CD4-positive, alpha-beta T cell (primary cell): ENCODE measurements at places on chromosomes 4 and X.

DNA sequence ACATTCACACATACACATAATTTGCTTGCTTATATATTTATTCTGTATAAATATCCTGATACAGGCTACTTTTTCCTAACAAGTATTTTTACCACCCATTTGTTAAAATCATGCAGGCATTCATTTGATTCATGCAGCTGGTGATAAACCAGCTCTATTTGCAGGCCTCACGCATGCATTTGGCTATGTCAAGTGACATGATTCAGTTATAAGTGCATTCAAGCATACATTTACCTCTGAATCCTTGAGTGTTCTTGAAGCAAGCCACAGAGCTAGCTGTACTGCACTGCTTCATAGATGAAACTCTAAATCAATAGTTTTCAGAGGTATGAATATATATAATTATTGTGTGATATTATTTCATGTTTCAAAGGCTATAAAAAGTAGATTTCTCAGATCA lies 544.0 kb upstream of the AGA start:
- no peak for DNase-seq

GRCh38 chr4:79232540-79232939 lies 93.3 kb downstream of the NAA11 start:
- no peak for DNase-seq

GRCh38 chrX:479273-479981 lies 92.7 kb upstream of the PPP2R3B start:
- DNase-seq: no peak

DNA sequence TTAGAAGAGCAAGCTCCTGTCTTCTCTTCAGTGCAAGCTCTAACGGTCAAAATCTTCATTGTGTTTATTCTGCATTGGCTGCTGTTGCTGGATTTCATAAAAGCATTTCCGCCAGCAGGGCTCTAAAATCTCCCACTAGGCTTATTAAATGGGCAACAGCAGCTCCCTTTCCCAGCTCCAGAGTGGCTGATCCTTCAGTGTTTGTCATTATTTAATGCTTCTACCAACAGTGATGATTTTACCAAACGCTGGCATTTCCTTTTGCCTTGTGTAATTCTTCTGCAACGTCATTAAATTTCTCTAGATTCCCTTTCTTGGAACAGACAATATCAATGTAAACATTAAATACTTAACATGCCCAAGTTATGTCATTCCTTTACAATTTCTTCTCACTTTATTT lies 20.1 kb downstream of the SLC7A11 start:
- DNase-seq: no peak

DNA sequence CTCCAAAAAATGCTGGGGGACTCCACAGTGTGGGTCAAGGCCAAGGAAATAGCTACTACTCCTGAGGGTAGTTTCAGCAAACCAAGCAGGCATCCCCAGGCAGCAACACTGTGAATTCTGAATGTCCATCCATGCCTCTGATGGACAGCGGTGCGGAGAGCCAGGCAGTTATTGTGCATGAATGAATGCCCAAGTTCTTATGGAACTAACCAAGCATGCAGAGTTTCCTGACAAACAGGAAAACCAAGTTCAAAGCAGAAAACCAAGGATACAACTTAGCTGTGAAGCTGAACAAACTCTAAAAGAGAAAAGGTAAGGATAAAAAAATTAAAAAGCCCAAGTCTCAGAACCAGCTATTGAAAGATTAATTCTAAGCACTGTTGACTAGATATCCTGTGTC lies 642.6 kb upstream of the HS3ST1 start:
- DNase-seq: no peak

DNA sequence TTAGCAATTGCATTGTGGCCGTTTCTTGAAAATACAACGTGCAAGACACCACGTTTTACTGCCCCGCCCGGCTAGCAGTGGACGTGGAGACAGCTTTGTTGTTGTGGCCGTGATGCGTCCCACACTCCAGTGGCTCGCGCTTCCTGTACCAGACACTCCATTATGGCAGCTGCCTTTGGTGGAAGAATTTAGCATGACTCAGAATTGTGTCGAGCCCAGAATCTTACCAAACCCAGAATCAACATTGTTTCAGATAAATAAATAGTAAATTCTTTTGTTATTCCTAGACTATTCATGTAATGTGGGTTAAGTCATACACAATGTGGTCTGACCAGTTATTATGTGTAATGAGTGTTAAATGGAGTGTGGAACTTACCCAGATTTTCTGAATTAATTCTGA lies 25.3 kb upstream of the S100P start:
- no peak for DNase-seq

- DNase-seq: no peak
Observed at GRCh38 chr4:25844961-25845712, 17.7 kb downstream of the SEL1L3 start.

DNA sequence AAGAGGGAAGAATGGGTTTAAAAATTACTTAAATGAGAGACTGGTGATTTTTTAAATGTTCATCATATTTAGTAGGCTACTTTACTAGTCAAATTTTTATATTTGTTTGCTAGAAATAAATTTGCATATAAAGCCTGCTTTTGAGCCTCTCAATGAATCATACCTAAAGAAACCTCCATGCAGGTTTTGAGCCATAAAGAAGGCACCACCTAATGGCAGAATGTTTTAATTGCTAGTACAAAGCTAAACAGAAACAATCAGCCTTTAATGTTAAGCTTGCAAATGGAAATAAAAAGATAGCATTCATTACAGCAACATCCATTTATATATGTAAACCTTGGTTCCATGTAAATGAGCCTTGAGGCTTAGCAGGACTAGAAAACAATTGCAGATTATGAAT lies 989.7 kb downstream of the CCSER1 start:
- DNase-seq: no peak

DNA sequence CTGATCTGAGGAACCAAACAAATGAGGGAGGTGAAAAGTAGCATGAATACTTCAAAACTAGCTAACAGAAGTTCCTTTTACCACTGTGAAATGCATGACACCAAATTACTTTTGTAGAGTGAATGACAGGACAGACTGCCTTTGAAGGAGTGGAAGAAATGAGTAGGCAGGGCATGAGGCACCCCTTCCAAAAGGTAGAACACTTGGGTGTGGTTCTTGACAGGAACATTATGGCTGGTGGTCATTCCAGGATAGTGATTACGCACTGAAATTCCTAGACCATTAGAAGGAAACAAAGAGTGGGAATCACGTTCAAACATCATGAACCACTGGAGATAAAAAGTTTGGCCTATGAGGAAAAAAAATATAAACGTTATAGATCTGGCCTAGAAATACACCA lies 4.9 kb downstream of the HUWE1 start:
- no peak for DNase-seq

- no peak for DNase-seq
Observed at GRCh38 chr4:128690011-128690410, 119.5 kb upstream of the JADE1 start.

DNA sequence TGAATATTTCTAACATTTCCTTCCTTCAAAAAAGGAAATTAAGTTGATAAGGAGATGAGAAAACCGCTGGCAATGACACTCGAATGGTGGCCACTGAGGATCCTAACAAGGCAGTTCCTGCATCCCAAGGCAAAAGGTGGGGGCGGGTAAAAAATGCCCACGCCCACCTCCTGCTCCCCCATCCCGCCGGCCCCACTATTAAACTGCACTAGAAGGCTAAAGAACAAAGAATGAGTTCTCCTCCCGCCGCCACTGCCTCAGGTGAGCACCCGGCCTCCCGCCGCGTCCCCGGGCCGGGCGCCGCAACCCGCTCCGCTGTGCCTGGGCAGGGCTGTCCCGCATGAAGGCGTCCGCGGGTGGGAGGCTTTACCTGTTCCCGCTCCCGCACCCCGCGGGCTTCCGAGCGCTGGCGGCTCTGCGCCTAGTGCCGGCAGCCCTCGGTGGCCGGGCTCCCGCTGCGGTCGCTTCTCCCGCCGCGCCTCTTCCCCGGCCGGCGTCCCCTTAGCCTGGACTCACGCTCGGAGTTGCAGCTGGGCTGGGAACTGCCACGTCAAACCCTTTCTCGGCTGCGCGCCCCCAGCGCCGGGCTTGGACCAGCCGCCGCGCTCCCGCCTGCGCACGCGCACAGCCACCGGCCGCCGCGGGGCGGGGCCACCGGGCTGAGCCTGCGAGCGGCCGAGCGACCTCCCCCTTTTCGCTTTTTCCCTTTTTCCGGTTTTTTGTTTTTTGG lies at the start of gene SEC24D:
Gene SEC24D, minus strand, starts transcription at position 556 of the 730 bp plus-strand sequence. CDS start 2,430 bp downstream, outside the sequence.
- peak; percentile 73 for DNase-seq

- DNase-seq: no peak
Observed at GRCh38 chr4:75892508-75892907, 9.7 kb downstream of the PPEF2 start.

DNA sequence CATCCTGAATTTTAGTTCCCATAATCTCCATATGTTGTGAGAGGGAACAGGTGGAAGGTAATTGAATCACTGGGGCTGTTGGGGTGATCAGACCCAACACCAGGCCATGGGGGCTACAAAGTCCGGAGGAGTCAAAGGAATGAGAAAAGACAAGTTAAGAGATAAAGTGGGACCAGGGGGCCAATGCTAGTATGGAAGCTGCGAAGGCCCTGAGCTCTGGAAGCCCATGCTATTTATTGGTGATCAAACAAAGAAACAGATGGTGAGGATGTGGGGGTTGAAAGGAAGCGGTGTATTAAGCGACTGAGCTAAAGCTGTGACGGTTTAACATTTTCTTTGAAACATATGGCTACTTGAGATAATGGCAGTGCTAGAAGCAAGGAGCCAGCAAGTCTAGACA lies 132.8 kb downstream of the PDGFC start:
- DNase-seq: no peak

- DNase-seq: no peak
Observed at GRCh38 chrX:17414027-17414658, 39.1 kb downstream of the NHS start.

DNA sequence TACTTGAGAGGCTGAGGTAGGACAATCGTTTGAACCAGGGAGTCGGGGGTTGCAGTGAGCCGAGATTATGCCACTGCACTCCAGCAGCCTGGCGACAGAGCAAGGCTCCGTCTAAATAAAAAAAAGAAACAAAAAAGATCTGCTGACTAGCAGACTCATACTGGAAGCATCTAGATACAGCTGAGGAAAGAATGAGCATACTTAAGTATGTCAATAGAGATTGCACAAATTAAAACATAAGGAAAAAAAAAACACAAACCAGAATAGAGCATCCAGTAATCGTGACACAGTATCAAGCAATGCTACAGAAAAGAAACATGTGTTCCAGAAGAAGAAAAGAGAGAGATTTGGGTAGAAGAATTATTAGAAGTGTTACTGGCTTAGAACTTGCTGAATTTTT lies 105.5 kb upstream of the SPOCK3 start:
- DNase-seq: no peak

GRCh38 chrX:2321411-2321810 lies 179.4 kb downstream of the DHRSX start:
- DNase-seq: no peak

- DNase-seq: no peak
Observed at GRCh38 chr4:4417886-4418285, 31.0 kb downstream of the NSG1 start.

GRCh38 chr4:187212446-187213080 lies 488.9 kb upstream of the FAT1 start:
- DNase-seq: no peak

GRCh38 chrX:119622356-119623232 lies 16.4 kb upstream of the NKRF start:
- no peak for DNase-seq

DNA sequence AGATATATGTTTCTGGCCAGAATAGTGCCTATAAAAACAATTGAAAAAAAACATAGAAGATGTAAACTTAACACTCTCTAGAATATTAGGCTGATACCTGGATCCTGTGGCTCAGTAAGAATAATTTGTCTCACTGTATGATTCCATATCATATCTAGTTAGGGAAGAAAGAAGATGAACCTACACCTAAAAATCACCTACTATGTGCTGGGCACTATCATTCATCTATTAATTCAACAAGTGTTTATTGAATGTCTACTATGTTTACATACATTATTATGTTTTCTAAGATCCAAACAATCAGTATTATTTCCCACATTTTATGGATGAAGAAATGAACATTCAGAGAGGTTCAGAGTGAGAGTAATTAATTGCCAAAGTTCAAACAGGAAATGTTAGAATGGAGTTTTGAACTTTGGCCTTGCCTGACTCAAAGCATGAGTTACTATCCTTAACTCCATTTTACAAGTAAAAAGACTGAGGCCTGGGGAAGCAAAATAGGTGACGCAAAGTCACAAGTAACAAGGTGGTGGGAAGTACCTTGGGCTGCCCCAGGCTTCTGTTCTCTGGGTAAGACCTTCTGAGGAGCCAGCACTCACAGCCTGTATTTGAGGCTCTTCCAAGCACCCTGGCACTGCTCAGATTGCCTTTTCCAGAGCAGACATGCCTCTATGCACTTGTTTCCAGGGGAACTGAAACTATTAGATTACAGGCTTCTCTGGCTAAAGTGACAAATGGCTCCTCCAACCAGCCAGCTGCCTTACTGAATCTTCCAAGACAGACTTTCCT lies 111.1 kb upstream of the ACSL4 start:
- DNase-seq: no peak

DNA sequence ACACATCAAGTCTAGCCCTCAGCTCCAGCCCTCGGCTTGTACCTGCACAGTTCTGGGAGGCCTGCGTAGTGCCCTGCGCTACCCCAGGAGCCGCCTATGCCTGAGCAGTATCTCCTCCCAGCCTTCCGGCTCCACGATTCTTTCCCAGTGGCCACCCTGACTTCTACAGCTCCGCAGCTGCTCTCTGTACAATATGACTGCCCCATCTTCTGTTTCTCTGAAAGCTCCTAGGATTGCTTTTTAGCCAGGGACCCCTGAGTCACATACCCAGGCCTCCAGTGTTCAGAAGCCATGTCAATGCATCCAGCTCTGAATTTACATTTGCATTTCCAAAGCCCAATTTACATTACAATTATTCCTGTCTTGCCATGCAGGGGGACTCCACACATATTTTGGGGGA lies 135.5 kb downstream of the PJA1 start:
- DNase-seq: no peak

DNA sequence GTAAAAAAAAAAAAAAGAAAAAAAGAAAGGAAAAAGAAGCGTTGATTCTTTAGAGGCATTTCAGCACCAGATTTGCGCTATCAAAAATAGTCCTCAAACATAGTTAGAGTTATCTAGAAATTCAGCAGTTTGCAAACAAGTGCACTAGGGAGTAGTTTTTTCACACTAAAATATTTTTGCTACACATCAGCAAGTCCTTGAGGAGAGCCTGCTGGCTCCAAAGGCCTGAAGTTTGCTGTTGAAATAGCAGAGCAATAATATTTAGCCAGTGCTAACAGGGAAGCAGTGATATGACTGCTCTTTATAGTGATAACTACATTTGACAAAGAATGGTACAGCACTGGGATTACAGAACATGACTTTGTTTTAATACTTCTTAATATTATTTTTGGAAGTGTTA lies 472.2 kb downstream of the PCDH7 start:
- no peak for DNase-seq

DNA sequence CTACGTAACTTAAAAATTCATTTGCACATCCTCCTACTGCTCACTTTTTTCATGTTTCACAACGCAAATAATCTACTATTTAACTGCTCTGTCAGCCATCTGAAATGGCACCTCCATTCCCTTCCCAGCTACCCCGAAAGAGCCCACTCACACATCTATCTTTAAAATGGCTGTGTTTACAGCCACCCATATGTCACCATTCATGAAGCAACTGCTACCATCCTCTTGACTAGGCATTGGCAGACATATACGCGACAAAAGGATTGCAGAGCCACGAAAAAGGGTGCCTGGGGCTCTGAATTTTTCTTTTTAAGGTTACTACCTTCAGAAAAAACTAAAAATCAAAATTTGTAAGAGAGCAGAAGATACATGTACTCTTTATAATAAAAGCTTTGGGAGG lies 11.5 kb downstream of the SH3RF1 start:
- DNase-seq: no peak

- DNase-seq: no peak
Observed at GRCh38 chr4:173246719-173247118, 78.1 kb downstream of the GALNT7 start.
